Cortex of kidney (tissue), 1 donor: ENCODE measurements at places on chromosomes 6 and 20.

GRCh38 chr20:47818466-47818865, 33.2 kb upstream of the SULF2 start:
- no peak for DNase-seq

- no peak for DNase-seq
These were observed 58.8 kb downstream of the SAMD5 start for GRCh38 chr6:147567141-147567805.

- no peak for DNase-seq
These were observed 18.1 kb downstream of the PMEPA1 start for GRCh38 chr20:57691699-57692098.

DNA sequence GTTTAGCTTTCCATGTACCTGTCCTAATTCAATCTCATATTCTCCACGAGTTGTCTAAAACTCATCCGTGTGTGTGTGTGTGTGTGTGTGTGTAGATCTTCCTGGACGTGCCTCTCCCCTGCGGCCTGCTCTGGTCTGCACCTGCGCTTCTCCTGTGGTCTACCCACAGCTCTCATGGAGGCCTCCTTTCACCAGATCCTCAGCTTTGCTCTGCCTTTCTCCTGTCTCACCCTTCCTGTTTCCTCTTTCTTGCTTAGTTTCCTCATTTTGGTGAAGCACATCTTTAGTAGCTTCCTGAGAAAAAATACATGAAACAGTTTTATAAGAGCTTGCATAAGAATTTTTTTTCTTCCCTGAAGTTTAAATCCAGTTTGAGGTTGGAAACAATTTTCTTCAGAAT, 18.1 kb downstream of the SLX4IP start:
- DNase-seq, result no peak

GRCh38 chr6:52176550-52176949, 9.6 kb upstream of the IL17A start:
- DNase-seq, result no peak

DNA sequence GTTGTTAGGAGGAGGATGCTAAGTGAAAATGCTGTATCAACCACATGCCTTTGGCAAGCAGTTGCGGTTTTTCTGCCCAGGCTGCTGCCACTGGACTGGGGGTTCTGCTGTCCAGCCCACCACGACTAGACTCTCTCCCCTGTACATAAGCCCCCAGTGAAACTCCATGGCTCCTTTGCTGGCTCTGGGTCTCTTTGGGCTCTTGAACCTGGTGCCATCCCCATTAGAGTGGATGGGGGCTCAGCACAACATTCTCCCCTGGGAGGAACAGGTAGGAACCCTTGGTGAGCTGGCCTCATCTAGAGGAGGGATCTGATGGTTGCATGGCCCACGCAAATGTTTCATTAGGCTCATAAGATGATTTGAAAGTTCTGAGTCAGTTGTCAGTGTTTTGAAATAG, 204.8 kb upstream of the KCNG1 start:
- no peak for DNase-seq

DNA sequence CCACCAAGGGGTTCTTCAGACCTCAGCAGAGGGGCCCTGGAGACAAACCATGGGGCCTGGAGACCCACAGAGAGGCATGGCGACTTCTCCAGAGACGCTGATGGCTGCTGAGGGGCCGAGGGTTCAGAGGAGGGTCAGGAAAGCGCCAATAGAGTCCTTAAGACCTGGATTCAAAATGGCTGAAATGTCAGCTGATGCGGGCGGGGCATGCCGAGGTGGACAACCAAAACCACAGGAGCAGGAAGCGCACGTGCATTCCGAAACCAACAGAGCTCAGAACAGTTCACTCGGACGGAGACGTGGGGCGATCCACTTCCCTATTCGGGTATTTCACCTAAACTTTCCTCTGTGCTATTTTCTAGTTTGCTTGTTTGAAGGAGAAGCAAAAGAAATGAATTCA, 99.9 kb upstream of the RIN2 start:
- no peak for DNase-seq

DNA sequence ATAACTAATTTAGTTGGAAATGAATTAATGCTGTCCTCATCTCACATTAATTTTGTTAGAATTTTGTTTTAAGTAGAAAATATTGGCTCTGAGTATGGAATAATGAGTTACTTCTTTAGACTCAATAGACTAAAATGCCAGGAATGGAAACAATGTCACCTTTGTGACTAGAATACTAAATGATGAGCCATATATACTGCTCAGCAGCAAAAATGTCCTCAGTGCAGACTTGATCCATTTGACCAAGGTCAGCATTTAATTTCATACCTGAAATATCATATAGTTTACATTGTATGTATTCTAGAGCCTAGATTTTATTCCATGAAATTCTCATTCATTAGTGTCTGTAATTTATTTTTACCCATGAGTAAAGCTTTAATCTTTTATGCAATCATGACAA, 217.7 kb downstream of the ADGRB3 start:
- no peak for DNase-seq

DNA sequence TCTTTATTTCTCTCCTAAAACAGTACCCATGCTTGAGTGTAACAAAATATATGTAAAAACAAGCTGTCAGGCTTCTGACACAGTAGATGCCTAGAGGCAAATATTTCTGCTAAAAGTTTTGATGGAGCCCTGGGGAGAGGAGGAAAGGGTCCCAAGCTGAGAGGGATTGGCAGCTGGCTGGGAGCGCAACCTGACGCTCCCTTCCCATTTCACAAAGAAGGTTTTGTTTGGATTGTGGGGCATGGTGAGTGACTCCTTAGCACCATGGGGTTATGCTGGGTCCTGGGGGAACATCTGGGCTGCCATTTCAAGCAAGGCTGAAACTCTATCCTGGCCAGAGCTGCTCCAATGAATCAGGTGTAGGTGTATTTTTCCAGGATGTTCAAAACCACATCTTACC, 720.5 kb downstream of the MAFB start:
- no peak for DNase-seq

DNA sequence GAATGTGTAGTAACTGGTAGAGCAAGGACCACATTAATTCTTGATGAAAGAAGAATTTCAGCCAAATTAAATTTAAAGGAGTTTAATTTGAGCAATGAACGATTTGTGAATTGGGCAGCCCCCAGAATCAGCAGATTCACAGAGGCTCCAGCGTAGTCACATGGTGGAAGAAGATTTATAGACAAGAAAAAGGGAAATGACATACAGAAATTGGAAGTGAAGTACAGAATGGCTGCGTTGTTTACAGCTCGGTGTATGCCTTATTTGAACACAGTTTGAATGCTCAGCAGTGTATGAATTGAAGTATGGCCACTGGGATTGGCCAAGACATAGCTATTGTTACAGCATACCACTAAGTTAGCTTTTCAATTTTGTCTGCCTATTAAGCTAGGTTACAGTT, 173.6 kb upstream of the ARG1 start:
- DNase-seq, result no peak

- no peak for DNase-seq
These were observed 34.1 kb upstream of the RIN2 start for GRCh38 chr20:19723813-19724430.

GRCh38 chr20:3811467-3812258, 8.7 kb upstream of the AP5S1 start:
- DNase-seq, result peak; percentile 57

DNA sequence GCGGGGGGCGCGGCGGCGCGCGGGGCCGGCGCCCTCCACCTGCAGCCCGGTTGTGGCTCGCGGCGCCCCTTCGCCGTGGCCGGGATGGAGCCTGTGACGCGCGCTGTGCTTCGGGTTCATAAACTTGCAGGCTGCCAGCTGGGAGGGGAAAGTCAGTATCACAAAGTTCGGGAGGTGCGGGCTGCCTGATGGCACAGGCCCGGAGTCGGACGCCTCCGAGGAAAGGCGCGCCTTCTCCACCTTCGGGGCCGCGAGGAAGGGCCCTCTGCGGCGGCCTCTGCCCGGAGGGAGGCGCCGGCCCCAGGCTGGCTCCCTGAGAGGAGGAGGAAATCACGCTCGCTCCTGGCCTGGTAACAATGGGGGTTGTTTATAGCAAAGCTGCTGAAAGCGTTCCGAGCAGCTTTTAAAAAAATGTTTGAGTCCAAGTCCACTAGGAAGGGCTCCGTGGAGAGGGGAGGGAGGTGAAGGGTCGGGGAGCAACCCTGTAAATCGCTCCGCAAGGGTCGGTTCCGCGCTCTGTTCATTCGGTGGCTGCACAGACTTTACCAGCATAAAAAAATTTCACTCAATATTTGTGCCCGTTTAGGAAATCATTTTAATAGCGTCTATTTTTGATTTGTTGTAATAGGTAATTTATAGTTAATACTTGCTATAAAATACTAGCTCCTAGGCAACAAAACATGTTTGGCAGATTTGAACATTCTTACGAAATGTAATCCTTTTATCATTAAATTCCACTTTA, 1.0 kb downstream of the AFDN start:
- no peak for DNase-seq

DNA sequence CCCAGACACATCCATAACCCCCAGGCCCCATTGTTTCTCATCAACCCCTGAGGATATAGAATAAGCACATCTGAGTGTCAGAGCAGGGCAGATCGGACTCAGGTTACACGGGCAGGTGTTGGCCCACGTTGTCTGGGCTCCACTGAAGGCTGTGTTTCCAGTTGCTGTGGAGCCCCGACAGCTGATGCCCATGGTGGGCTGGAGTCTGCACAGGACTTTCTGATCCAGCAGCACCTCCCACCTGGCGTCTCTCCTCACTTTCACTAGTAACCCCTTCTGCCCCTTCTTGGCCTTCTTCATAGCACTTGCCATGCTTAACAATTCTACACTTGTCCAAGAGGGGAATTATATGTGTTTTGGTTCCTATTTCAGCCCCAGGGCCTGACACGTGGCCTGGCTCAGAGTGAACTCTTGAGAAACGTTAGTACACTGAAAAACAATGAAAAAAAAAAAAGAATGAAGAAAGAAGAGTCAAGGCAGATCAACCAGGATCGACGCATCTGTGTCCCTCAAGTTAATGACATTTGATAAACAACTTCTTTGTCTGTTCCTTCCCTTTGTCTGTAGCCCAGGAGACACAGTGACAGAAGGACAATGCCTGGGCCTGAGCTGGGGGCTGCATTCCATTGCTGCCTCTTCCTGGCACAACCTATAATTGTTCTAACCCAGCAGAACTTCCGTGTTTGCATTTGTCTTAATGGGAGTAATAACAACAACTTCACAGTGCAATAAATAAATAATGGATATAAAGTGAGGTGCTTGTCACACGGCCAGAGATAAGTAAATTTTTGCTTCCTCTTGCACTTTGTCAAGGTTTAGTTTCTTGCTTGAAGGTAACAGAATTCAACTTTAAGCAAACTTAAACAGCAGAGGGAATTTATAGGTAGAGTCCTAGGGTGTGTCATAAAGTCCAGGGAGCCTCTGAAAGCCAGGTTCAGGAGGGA, 224.2 kb upstream of the SSTR4 start:
- no peak for DNase-seq

DNA sequence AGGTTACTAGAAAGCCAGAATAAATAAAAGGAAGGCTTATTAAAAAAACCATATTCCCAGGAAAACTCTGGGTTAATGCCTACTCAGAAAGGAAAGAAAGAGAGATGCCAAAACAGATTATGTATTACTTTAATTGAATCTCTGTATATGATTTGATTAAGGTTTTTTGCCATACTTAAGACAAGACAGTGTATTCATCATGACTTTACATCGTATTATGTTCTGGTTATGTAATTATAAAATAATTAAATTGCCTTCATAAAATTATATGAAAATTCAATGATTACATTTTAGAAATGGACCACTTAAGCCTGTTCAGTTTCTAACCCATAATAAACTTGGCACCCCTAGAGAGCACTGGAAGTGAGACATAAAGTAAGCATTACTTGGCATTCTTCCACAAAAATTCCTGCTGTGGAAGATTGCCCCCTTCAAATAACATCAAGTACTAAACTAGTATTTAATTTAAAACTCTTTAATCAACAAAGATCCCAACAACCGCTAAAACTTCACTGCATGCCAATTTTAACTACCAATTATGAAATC, 20.8 kb upstream of the IBTK start:
- DNase-seq, result no peak

GRCh38 chr6:108650781-108651180, 90.1 kb downstream of the FOXO3 start:
- no peak for DNase-seq

DNA sequence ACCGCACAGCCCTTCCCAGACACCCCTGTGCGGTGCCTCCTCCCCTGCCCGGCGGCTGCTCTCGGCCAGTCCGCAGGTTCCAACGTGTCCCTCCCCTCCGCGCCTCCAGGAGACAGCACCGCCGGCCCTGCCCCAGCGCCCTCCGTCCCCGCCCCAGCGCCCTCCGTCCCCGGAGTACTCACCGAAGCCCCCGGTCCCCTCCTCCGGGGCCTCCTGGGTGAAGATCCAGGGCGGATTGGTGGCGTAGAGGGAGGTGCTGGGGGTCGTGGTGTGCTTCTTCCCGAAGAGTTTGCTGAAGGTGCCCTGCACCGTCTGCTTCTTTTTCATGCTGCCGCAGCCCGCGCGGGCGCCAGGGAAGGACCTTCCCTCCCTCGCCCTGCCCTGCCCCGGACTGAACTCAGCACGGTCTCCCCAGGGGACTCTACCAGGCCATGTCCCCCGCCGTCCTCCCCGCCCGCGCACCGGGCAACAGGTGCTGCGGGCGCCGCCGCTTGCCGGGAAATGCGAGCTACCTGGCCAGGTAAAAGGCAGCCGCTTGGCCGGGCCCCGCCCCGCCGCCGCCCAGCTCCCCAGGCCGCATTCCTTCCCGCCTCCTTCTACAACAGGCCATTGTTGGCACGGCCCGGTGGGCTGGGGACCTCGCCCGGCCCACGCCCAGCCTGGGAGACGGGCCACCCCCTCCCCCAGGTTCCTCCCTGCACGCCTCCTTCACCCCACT, at the start of gene C6orf132:
Gene C6orf132 (minus strand): TSS at position 503 of the 718 bp plus-strand sequence. CDS start 176 bp downstream, at position 327.
- DNase-seq, result no peak

DNA sequence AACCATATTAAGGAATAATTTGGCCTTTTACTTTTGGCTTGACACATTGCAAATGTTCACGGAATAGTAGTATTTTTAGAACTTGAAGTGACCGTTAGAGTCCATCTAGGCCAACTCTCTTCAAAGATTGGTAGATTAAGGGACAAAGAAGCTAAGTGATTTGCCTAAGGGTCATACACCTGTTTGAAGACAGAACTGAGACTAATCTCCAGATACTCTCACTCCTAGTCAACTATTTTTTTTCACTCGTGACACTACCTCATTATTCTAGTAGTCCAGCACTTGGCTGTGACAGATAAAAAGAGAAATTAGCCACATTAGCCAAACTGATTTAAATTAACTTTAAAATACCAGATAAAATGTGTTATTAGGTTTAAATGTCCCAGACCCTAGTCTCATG, 10.6 kb downstream of the ACSS2 start:
- DNase-seq, result no peak

DNA sequence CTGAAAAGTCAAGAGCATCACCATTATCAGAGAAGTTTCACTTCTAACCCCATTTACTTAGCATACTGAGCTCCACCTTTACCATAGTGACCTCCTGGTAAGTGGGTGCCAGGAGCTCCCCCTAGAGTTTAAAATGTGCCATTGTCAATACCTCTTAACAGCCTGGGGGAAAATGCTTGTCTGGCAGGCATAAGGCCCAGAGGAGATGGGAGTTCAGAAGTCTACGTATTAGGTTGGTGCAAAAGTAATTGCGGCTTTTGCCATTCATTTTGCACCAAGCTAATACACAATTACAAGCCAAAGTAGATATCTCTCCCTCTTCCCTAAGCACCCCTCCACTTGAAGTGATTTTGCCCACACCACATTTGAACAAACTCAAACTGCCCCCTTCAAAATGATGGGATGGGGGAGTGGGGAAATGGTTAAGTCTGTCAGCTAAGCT, 919.0 kb downstream of the KIF16B start:
- DNase-seq, result no peak

- DNase-seq, result no peak
These were observed 321.5 kb upstream of the JARID2 start for GRCh38 chr6:14924126-14925024.
